ENCODE measurements at places on chromosomes 1 and 21.
A peak's percentile ranks its signal among the peaks of the same experiment; 100 is the strongest.

- no peak for DNase-seq
These were observed 122.4 kb downstream of the SIPA1L2 start for GRCh38 chr1:232507571-232507970.

- DNase-seq = no peak
These were observed 7.4 kb downstream of the IRF2BP2 start for GRCh38 chr1:234602334-234603220.

DNA sequence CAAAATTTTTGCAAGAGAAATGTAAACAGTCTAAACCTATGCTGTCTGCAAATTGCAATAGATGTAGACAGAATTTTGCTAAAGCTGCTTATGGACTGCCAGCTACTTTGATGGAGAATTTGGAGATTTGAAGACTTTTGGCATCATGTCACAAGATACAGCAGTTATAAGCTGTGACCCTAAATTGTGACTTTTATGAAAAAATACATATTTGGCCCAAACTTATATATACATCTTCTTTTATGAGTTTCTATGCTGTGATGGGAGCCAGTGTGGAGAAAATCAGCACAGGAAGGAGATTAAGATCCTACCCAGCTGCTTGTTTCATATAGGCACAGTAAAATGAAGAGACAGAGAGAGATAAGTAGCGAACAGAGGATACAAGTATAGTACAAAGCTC lies 1595.4 kb downstream of the PLA2G4A start:
- DNase-seq = no peak

- no peak for DNase-seq
These were observed 4.4 kb upstream of the C2CD2 start for GRCh38 chr21:41957991-41958766.

GRCh38 chr21:41678924-41679318 lies 87.9 kb downstream of the RIPK4 start:
- peak; percentile 2 for DNase-seq

DNA sequence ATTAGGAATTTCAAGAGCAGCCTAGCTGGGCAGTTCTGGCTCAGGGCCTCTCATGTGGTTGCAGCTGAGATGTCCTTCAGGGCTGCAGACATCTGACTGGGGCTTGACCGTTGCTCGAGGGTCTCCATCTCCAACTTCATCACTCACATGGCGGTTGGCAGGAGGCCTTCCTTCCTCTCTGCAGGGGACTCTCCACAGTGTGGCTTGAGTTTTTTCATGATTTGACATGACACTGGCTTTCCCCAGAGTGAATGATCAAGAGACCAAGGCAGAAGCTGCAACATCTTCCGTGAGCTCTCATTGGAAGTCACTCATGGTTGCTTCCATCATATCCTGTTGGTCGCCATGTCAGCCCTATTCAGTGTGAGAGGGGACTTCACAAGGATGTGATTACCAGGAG lies 74.6 kb downstream of the RUNX3 start:
- DNase-seq = no peak

GRCh38 chr1:185693654-185694053 lies 40.5 kb upstream of the HMCN1 start:
- DNase-seq = no peak

DNA sequence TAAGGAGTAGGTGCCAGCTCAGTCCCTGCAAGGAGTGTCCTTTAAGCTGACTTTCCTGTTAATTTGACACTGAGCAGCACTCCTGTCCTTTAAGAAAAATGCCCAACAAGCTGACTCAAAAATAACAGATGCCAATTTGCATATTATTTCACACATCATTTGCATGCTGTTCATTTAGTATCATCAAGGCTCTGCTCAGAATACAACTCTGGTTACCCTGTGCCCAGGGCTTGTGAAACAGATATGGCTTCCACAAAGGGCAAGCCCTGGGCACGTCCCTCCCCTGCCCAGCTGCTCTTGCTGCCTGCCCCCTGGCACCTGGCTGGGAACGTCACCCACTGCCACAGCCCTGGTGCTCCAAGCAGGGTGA lies 10.3 kb downstream of the KCNN3 start:
- no peak for DNase-seq

GRCh38 chr1:44036409-44037139 lies 5.3 kb upstream of the SLC6A9 start:
- peak; percentile 55 for DNase-seq

GRCh38 chr1:60664086-60664625 lies 418.2 kb upstream of the NFIA start:
- DNase-seq = no peak

- no peak for DNase-seq
These were observed 1.1 kb downstream of the ZSWIM5 start for GRCh38 chr1:45205011-45205909.

DNA sequence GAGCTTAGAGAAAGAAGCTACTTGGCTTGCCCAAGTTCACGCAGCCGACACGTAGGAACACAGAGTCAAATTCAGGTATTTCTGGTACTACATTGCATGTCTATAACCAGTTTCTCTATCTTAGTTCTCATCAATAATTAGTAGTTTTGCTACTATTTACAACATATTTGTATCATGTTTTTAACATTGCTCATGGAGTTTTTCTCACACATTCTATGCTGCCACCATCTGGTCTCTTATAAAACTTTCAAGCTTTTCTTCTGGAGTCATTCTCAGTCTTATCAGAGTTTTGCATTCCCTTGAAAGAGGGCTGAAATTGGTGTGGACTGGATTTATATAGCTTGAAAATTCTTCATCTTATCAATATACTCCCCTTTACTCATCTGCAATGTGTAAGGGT lies 118.8 kb upstream of the PALMD start:
- no peak for DNase-seq

- DNase-seq = no peak
These were observed 1.5 kb downstream of the KIF1B start for GRCh38 chr1:10211805-10212410.

DNA sequence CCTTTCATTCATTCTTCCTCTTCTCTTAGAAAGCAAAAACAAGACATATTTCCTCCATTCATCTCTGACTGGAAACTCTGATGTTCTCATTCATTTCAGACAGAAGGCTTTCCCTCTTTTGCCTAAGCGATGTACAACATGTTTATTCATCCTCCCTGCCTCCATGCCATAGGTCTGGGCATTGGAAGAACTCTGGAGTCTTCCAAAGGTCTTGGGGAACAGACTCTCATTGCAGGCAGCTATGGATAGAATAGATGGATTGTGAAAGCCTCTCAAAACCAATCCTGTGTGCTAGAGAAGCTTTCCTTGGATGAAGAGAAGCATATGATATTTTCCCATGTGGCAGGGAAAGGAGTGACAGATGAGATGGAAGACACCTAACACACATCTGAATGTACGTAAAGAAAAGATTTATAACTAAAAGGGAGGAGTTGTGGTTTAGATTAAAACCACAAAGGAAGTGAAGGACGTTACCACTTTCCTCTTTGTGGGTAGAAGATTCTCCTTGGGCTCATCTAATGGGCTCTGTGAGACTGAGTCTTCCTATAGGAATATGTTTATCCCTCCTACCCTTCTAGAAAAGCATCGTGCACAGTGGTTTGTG lies 38.7 kb downstream of the BCL9 start:
- DNase-seq = no peak

- DNase-seq = no peak
These were observed 136.0 kb downstream of the TLR5 start for GRCh38 chr1:223006917-223007648.

DNA sequence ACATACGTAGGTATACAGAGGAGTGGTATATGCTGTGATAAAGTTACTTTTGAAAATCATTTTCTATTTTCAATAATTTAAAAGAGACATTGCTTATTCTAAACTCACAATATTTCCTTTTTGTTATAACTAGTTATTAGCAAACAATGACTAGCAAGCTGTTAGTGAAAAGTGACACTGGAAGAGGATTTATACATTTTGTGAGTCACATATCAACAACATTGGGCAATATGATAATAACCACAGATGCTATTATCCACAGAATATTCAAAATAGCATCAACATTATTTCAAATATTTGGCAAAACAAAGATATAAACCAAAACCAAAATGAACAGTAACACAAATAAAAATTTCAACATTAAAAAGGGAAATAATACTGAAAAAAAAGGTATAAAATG lies 104.0 kb upstream of the HP1BP3 start:
- DNase-seq = no peak

- DNase-seq = no peak
These were observed 14.8 kb upstream of the ANGPTL7 start for GRCh38 chr1:11174261-11174942.

GRCh38 chr1:219083631-219084030 lies 90.0 kb upstream of the LYPLAL1 start:
- no peak for DNase-seq

DNA sequence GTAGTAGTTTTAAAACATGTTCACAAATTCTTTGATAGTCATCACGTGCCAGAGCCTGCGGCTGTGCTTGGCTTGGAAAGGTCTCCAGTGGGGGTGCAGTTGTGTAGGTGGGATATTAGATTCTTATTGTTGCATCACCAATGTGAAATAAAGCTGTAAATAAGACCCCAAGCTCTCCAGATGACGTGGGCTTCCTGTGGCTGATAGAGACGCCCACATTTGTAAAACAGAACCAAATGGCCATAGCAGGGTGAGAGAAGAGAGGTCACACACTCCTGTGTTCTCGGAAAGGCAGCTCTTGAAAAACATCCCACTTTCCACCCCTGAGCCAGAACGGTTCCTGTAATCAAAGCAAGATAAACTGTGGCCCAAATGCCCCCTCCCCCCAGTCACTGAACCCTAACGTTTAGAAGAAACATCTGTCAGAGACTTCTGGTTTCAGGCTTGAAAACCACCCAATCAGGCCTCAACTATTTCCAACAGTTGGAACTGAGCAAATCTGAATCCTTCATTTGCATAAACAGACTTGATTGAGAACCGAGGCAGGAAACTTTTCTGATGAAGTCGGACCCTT lies 6.6 kb upstream of the NTPCR start:
- DNase-seq = peak; percentile 36

- DNase-seq = no peak
These were observed 50.8 kb downstream of the ALPL start for GRCh38 chr1:21559788-21560567.

DNA sequence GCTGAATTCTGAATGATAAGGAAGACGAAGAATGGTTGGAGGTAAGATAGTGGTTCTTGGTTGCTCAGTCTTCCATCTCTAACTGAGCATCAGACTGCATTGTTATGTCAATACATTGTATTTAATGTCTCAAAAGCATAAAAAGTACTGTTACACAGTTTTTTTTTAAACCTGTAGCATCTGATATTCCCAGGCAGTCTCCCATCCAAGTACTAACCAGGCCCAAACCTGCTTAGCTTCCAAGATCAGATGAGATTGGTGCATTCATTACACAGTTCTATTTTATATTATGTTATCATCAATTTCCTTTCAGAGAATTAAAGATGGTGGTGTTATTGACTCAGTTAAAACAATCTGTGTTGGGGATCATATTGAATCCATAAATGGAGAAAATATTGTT lies 48.9 kb downstream of the GIPC2 start:
- no peak for DNase-seq

- DNase-seq = no peak
These were observed 9.2 kb upstream of the DENND2D start for GRCh38 chr1:111209622-111210021.

DNA sequence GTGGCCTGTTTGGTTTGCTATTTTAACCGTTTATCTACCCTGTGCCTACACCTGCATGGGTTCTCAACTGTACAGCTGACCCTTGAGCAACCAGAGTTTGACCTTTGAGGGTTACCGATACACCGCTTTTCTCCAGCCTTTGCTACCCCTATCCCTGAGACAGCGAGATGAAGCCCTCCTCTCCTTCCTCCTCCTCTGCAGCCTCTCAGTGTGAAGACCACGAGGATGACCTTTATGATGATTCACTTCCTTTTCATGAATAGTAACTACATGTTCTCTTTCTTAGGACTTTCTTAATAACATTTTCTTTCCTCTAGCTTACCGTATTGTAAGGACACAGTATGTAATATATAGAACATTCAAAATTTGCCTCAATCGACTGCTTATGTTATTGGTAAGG lies 14.5 kb upstream of the RNF187 start:
- no peak for DNase-seq

GRCh38 chr1:147052143-147052542 lies 114.0 kb downstream of the NBPF12 start:
- no peak for DNase-seq

DNA sequence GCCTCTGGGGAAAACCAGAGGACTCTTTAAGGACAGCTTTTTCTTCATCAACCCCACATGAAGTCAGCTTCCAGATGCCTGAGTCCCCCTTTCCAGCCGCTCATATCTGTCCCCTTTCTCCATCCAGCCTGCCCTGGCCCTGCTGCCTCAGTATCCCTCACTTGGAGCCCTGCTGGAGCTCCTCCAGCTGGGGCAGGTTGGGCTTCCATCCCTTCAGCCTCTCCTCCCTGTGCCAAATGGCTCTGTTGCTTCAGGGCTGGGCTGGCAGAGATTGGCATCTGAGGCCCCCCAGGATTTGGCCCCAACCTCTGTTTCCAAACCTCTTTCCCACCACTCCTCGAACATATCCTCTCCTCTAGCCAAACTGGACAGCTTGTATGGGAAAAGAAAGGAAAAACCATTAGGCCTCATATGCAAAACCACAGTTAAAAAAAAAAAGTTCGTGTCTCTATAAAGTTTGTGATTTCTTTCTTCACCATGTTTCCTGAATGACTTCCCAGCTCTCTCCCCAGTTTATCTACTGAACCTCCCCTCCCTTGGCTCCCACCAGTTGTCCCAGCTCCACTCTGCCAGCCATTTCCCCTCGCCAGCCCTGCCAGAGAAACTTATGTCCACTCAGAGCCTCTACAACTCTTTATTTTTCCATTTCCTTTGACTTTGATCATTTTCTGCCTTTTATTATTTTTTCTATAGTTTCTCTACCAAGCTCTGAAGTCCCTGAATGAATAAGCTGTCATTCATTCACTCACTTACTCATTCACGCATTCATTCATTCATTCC lies 217.9 kb downstream of the FOXD2 start:
- no peak for DNase-seq

DNA sequence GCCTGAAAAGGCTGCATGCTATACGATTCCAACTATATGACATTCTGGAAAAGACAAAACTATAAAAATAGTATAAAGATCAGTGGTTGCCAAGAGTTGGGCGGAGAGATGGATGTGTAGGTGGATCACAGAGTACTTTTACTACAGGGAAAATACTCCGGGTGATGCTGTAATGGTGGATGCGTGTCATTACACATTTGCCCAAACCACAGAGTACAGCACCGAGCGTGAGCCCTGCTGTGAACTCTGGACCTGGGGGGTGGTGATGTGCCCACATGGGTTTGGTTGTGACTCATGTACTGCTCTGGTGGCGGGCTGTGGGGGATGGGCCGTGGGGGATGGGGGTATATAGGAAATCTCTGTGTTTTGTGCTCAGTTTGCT lies 162.7 kb upstream of the COL6A1 start:
- DNase-seq = peak; percentile 76

- no peak for DNase-seq
These were observed 104.9 kb upstream of the GCLM start for GRCh38 chr1:94014087-94014486.

All from stimulated activated CD4-positive, alpha-beta T cell treated with anti-CD3 and anti-CD28 coated beads, Interleukin-2, amount 100 ng/mL, for 4 hours (primary cell).